ENCODE measurements at places on chromosomes 2 and 18.
A peak's percentile ranks its signal among the peaks of the same experiment; 100 is the strongest.

DNA sequence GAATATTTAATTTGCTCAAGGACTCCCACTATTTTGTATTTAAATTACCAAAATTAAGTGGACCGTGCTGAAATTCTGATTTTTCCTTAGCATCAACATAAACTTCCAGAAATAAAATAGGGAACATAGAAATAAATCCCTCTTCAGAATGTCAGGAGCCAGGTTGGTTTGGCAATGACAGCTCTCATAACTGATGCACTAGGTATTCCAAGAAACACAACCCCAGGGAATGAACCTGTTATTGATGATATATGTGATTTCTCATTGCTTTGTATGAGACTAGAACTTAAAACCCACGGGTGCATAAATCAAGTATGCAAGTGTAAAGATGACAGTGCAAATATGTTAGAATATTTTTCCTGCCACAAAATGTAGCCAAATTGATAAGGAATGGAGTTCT, 12.8 kb downstream of the SLC5A7 start:
- DNase-seq = no peak

DNA sequence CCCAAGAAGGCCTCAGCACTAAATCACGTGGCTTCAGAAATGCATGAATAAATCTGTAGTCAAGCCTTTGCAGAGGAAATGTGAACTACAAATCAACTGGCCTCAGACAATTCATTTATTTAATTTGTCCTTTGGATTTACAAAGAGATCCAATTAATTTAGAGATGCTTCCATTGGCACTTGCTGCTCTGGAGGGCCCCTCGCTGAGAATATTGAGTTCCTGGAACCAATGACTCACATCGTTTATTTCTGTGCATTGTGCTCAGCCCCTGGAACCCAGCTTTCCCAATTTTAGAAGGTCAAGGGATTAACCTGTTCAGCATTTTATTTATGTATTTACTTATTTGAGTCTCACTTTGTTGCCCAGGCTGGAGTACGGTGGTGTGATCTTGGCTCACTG, 47.2 kb upstream of the MGAT4A start:
- DNase-seq = no peak

- DNase-seq = no peak
These were observed 59.9 kb downstream of the KYNU start for GRCh38 chr2:142937347-142937746.

DNA sequence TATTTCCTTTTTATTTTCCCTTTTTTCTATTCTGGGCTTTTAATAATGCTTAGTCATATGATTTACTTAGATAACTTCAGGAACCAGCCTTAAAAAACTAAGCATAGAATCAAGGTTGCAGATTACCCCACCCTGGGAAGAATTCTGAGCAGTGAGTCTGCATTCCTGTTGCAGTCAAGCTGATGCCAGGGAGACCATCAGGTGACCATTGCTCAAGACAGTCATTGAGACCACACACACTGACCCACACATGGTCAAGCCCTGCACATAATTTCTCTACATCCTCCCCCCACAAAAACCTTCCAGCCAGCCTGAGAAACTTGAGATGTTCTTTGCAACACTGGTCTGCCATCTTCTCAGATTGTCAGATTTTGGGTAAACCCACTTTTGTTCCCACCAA, 83.9 kb downstream of the SH3YL1 start:
- peak; percentile 64 for DNase-seq

DNA sequence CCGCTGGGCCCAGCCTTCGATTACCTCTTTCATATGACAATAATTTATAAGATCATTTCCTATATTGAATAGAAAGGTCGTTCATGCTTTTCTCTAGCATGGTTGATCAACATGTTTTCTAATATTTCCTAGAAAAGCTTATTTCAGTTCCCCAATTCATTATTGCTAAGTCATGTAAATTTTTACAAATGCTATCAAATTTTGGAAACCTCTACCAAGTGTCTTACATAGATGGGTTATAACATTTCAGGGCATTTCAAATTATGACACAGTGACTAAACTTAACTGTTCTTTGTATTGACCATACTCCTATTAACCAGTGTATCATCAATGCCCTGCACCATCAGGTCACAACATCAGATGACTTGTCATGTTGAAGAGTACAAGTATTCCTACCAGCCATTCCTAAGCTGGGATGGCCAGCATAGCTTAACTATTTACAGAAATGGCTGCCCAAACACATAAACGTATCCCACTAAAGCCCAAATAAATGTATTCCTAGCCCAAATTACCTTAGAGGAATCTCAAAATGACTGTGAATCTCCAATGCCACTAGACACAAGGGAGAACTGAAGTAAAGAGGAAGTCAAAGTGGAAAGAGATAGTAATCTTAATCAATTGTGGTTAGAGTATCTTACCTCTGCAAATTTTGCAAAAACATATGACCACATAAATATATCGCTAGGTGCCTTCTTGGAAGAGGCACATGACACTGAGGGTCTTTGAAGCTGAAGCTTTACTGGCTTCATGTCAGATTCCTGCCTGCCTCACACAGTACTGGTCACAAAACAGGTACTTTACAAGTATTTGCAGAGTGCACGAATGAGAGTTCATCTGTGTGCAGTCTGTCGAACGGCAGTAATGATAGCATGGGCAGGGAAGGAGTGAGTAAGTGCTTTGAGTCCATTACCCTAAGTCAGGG, 87.3 kb upstream of the TLK1 start:
- no peak for DNase-seq

GRCh38 chr2:117704818-117705217, 109.7 kb upstream of the DDX18 start:
- DNase-seq = no peak

DNA sequence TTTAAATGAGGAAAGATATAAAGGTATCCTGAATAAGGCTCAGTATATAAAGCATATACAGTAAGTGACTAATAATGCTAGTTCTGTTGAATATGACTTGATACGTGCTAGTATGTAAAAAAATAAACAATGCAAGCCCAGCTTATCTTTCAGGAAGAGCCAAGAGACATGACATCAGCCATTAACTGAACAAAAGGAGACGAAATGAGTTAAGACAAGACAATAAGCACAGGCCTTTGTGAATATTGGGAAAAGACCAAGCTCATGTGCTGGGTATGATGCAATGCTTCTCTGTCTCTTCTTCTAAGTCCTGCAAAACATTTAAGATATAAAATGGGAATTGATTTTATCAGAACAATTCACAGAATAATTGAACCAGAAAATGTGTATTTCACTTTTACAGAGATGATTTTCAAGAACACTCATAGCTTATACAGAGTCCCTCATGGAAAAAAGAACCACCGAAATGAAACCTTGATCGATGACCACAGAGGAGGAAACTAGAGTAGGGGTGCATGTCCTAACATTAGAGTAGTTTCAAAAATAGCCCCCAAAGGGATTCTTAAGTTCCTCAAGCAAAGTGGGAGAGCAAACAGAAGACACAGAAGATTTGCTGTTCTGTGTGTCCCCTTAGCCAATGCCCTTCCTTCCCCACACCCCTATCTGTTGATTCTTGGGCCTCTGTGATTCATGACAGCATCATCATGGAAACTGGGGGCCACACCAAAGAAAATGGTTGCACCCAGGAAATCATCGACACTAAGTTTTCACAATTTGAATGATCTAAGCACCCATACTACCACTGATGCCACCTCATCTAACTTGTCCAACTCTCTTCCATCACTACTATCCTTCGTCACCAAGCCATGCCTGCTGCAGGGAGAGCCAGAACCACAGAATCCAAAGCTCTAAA, 68.0 kb upstream of the CRIM1 start:
- no peak for DNase-seq
